ENCODE measurements at places on chromosomes 2 and 18.
A peak's percentile ranks its signal among the peaks of the same experiment; 100 is the strongest.

DNA sequence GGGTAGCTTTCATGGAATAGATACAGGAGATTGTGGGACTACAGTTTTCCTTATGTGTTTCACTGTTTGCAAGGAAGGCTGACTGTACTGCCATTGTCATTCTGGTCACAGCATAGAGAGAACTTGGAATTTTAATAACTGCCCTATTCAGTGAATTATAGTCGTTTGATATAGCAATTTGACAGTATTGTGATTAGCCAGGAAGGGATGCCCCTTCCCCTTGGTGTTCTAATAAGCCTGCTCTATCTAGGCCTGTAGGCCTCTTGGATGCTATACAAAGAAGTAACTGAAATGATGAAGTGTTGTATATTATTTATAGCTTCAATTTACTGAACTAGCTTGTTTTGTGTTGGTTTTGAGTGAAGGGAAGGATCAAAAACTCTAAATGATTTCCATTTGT is 528.6 kb upstream of the CDH2 start:
- DNase-seq: no peak

GRCh38 chr2:3451926-3452671 is 67.2 kb downstream of the ADI1 start:
- no peak for DNase-seq

GRCh38 chr2:46942143-46942526 is 26.5 kb upstream of the MCFD2 start:
- peak; percentile 33 for DNase-seq

DNA sequence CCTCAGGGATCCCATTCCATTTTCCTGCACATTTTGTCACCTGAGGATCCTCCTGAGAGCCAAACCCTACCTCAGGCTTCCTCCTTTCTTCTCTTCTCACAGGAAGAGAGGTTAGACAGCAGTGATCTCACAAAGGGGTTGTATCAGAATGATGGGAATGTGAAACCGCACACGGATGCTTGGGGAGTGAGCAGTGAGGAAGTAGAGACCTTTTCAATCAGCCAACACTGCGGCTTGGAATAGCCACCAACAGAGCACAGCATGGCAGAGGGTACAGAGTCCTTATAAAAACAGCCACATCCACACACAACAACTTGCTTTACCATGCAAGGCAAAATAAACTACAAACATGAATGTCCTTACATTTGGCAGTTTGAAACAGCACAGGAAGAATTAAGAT is 8.7 kb downstream of the TMEM182 start:
- no peak for DNase-seq

DNA sequence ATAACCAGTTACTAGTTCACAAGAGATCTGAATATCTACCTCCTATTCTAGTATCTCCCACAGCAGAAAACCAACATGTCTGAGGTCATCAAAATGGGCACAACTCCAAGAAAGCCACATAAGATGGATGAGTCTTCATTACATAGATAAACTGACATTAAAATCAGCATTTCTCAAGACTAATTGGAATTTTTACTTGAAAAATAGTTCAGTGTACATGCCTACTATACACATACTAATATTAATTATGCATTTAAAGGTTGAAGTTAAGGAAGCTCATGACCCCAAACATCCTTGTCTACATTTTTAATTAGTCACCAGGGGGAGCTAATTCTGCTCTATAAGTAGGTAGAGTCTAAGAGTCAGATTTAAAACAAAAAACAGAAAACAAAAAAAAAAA is 41.9 kb downstream of the ZNF521 start:
- DNase-seq: no peak

DNA sequence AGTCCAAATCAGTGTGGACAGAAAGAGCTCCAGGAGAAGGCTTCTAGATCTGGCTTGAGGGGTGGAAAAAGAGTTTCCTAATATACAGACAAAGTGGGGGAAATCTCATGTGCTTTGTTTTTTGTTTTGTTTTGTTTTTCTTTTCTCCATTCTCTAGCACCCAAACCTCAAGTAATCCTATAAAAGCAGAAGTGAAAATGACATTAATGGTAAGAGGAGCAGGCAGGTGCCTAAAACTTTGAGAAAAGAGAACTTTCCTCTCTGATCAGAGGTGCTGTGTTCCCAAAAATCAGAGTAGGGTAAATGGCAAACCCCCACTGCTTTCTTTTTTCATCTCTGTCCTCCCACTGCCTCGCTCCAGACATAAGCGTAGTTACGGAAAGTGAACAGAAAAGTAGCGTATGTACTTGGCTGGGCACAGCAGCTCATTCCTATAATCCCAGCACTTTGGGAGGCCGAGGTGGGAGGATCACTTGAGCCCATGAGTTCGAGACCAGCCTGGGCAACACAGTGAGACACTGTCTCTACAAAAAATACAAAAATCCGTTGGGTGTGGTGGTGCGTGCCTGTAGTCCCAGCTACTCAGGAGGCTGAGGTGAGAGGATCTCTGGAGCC is 77.8 kb downstream of the FAM161A start:
- no peak for DNase-seq

- DNase-seq: no peak
Observed at GRCh38 chr18:70428439-70428838, 139.6 kb downstream of the SOCS6 start.

DNA sequence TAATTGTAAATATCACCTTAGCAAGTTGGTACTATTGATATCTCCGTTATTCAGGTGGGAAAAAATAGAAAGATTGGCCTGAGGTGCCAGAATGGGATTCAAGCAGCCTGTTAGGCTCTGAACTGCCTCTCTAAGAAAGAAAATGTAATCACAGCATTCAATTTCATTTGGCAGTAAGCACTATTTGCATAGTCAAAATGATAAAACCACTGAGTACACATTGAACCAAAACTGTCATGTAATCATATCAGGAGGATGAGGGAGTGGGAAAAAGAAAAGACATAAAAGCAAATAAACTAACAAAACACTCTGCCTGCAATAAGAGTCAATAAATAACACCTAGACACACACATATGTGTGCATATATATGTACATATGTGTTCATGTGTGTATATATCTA is 103.9 kb upstream of the TACR1 start:
- no peak for DNase-seq

Measured in activated naive CD4-positive, alpha-beta T cell (primary cell).